ENCODE measurements at places on chromosomes 4 and X.
A peak's percentile ranks its signal among the peaks of the same experiment; 100 is the strongest.

- peak; percentile 98 for DNase-seq
Observed at GRCh38 chr4:26238778-26239679, 81.8 kb upstream of the RBPJ start.

- DNase-seq: no peak
Observed at GRCh38 chrX:65744965-65745364, 77.5 kb downstream of the MSN start.

- no peak for DNase-seq
Observed at GRCh38 chr4:140645614-140646412, 77.1 kb upstream of the UCP1 start.

DNA sequence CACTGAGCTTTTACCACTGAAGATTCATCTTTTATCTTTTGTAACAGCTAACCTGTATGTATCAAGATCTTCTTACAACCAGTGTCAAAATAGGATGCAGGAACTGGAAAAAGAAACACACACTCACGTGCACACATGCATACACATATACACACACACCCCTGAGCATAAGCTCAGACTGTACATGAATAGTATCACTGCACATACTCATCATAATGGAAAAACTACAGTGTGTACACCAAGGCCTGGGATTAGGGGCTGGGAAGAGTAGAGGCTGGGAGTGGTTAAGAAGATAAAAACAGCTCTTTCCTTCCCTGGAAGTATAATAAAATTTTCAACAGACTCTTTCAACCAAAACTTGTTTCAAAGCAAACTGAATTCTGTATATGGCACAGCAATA is 73.4 kb downstream of the RELL1 start:
- no peak for DNase-seq

All from WERI-Rb-1 (cell line).